Stimulated activated CD8-positive, alpha-beta memory T cell treated with anti-CD3 and anti-CD28 coated beads, Interleukin-4, amount 100 ng/mL, for 4 hours (primary cell): ENCODE measurements at places on chromosomes 7 and 10.

GRCh38 chr10:107931808-107932207 lies 767.3 kb upstream of the SORCS1 start:
- DNase-seq: no peak

- DNase-seq: no peak
These were observed 5.3 kb downstream of the FGF8 start for GRCh38 chr10:101770331-101771215.

DNA sequence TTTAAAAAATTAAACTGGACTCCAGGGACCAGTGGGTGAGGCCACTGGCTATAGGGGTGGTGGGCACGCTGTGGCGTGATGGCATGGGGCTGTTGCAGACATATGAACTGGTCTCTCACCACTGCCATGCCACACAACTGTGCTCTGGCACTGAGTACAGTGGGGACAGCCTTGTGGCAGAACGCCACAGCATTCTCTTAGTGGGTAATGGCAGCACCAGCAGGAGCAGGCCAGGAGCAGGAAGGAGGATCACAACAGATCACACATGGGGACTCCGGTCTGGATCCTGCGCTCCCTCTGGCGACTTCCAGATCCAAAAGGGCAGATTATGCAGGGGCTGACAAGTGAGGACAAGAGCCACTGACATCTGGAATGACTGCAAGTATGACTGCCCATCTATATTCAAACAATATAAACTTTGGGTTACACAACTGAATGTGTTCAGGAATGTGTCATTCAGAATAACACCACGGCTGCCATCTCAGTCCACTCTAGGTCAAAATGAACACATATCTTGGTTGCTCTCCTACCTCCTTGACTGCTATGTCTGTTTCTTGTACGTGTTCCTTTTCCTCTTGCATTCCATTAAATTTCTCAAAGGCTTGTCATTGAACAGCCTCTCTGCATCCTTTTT lies 176.0 kb downstream of the KMT2E start:
- DNase-seq: no peak

DNA sequence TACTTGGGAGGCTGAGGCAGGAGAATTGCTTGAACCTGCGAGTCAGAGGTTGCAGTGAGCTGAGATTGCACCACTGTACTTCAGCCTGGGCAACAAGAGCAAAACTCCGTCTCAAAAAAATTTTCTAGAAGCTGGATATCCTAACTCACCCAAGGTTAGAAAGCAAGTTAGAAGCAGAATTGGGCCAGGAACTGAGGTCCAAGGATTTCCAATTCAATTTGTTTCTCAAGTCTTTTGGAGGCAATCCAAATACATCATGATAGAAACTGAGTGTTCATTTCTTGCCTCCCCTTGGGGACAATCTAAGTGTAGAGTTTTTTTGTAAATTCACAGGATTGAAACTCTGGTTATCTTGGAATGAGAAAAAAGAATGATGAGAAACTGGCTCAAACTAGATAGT lies 45.5 kb downstream of the LAMB1 start:
- DNase-seq: no peak

DNA sequence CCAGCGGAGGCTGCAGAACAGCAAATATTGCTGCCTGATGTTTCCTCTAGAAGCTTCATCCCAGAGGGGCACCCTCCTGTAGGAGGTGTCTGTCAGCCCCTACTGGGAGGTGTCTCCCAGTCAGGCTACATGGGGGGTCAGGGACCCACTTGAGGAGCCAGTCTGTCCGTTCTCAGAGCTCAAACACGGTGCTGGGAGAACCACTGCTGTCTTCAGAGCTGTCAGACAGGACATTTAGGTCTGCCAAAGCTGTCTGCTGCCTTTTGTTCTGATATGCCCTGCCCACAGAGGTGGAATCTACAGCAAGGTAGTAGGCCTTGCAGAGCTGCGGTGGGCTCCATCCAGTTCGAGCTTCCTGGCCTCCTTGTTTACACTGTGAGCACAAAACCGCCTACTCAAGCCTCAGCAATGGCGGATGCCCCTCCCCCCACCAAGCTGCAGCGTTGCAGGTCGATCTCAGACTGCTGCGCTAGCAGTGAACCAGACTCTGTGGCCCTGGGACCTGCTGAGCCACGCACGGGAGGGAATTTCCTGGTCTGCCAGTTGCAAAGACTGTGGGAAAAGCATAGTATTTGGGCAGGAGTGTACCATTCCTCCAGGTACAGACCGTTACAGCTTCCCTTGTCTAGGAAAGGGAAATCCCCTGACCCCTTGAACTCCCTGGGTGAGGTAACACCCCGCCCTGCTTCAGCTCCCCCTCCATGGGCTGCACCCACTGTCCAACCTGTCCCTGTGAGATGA lies 17.7 kb upstream of the MINDY3 start:
- no peak for DNase-seq

DNA sequence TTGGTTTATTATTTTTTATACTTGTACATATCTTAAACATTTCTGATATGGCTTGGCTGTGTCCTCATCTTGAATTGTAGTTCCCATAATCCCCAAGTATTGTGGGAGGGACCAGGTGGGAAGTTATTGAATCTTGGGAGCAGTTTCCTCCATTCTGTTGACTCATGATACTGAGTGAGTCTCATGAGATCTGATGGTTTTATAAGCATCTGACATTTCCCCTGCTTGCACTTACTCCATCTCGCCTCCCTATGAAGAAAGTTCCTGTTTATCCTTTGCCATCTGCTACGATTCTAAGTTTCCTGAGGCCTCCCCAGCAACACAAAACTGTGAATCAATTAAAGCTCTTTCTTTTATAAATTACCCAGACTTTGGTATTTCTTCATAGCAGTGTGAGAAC lies 207.7 kb downstream of the TPK1 start:
- no peak for DNase-seq

- DNase-seq: no peak
These were observed 57.7 kb downstream of the CREB3L2 start for GRCh38 chr7:137944168-137944567.

GRCh38 chr7:21355406-21355874 lies 72.4 kb upstream of the SP4 start:
- no peak for DNase-seq

GRCh38 chr7:55983537-55983936 lies 19.2 kb downstream of the NIPSNAP2 start:
- DNase-seq: no peak

- DNase-seq: no peak
These were observed 106.8 kb upstream of the PDCD4 start for GRCh38 chr10:110764793-110765512.

DNA sequence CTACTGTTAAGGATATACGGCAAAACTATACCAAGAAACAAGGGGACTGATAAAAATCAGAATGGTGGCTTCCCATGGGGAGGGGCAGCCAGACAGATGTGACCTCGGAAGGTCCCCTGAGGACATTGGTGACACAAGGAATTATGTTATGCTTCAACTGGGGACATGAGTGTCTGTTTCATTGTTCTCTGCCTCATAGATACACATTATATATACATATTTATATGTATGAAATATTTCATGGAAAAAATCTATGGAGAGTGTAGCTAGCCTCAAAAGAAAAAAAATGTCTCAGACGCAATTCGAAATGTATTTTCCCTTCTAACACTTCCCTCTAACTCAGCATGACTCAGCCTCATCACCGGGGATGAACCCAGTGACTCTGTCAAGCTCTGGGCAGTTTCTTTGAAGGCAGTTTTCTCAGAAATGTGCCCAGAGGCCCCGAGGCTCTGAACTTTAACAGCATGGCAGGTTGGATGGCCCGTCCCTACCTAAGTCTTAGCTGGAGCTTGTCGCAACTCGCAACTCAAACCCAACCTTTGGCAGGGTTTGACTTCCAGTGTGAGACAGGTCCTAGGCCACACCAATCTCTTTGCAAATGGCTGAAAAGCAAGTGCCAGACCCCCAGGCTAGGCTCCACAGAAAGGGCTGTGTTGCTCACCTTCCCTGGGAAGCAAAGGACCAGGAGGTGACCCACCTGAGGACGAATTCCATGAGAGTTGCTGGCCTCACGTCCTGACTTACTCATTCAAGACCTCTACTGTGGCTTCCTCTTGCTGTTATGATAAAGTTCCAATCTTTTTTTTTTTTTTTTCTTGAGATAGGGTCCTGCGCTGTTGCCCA lies 86.9 kb downstream of the CARD11 start:
- no peak for DNase-seq

- DNase-seq: no peak
These were observed 35.6 kb downstream of the ANKMY2 start for GRCh38 chr7:16609842-16610450.

DNA sequence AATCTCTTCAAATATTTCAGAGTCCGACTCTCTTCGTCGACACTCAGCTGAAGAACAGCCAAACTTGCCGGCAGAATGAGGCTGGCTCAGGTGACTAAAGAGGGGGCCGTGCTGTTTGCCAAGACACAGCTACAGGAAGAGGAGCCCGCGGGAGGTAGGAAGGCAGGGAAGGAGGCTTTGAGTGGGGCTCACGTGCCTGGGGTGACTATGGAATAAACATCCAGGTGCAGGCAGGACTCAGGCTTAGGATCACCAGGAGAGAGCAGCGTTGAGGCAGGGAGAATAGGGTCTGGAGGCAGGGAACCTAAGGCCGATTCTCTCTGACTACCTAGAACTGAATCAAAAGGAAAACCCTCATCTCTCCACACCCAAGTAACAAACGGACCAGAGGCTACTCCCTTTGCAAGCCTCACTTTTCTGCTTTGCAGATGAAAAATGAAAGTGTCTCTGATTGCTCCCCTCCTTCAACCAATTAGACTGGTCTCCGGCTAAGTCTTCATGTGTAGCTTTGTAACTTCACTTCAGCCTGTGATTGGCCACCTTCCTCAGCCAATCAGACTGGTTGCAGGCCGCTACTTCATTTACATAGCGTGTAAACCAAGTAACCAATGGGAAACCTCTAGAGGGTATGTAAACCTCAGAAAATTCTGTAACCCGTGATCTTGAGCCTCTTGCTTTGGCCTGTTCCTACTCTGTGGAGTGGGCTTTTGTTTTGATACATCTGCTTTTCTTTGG lies 19.7 kb upstream of the BNIP3 start:
- DNase-seq: no peak

DNA sequence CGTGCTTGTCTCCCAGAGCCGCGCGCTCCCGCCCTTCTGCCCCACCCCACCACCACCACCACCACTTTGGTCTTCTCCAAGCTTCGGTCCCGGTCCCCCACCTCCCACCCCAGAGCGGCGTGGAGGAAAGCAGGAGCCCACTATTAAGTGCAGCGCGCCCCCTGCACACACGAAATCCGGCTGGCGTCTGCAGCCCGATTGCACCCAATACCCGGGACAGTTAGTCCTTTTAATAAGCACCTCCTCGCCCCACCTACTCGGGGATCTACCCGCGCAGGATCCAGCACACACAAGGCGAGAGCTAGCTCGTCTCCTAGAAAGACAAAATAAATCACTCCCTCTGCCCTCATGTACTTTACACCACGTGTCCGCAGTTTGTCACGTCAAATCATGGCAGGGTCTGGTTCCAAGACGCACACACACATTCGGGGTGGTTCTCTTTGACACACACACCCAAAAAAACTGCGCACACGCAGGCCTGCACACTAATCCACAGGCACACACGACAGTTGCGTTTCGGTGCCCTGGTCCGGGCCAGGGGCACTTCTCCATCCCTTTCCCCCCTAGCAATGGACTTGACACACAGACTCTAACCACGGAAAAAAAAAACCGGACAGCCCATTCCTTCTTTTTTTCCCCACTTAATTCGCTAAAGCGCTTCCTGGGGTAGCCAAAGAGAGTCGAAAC lies 1.6 kb downstream of the SFMBT2 start:
- no peak for DNase-seq

DNA sequence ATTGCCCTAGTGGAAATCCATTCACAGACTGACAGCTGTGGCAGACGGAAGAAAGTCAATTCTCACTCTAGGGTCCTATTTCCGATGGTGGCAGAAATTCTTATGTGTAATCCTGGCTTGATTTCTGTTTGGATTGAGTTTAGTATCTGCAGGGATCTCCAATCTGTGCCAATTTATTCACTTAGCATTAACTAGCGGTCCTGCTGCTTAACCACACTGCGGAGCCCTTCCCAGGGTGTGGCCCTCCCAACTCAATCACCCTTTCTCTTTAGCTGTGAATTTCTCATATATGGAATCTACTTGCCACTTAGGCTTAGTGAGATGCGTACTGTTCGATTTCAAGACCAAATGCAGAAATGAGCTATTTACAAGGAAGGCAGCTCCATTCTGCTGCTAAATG lies 215.7 kb downstream of the SFMBT2 start:
- DNase-seq: no peak

GRCh38 chr7:31720366-31720765 lies 33.4 kb downstream of the PPP1R17 start:
- DNase-seq: no peak

- DNase-seq: no peak
These were observed 352.4 kb downstream of the TCERG1L start for GRCh38 chr10:130958981-130959751.

- DNase-seq: no peak
These were observed 261.4 kb downstream of the MTERF1 start for GRCh38 chr7:91618776-91619765.

GRCh38 chr7:35336444-35336843 lies 82.5 kb upstream of the TBX20 start:
- no peak for DNase-seq

DNA sequence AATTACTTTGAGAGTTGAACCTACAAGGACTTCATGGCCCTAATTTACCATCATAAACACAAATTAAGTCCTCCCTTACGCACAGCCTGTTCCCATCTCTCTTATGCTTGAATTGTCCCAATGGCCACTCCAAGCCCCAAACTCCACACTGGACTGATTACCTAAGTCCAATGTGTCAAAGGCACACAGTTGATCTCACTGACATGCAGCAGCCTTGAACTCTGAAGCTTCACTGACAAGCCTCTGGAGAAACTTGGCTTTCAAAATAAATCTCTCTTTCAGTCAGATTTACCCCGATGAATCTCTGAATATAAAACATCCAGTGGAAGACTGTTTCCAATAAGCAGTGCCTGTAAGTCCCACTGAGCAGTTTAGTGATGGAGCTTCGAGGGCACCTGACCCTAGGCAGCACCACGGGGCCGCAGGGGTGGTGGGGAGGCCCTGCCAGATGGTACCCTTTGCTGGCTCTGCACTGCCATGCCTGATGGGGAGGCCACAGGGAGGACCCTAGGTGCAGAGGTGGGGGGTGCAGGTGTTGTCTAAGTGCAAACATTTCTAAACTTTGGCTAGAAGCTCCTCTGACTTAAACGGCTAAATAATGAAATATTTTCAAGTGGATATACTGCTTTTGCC lies 3.3 kb upstream of the MAT1A start:
- DNase-seq: no peak

GRCh38 chr10:127976286-127976685 lies 69.4 kb downstream of the PTPRE start:
- no peak for DNase-seq

GRCh38 chr10:12769323-12770044 lies 232.0 kb downstream of the CCDC3 start:
- no peak for DNase-seq

DNA sequence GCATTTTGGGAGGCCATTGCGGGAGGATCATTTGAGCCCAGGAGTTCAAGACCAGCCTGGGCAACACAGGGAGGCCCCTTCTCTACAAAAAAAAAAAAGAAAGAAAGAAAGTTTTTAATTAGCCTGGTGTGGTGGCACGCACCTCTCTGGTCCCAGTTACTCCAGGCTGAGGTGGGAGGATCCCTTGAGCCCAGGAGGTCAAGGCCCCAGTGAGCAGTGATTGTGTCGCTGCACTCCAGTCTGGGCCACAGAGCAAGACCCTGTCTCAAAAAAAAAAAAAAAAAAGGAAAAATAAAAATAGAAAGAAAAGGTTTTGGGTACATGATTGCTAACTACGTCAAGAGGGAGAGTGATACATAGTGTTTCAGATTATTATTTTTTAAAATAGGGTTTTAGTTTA lies 2.0 kb upstream of the USP54 start:
- no peak for DNase-seq
